Putamen (tissue), 1 donor: ENCODE measurements at places on chromosomes 1 and 21.

DNA sequence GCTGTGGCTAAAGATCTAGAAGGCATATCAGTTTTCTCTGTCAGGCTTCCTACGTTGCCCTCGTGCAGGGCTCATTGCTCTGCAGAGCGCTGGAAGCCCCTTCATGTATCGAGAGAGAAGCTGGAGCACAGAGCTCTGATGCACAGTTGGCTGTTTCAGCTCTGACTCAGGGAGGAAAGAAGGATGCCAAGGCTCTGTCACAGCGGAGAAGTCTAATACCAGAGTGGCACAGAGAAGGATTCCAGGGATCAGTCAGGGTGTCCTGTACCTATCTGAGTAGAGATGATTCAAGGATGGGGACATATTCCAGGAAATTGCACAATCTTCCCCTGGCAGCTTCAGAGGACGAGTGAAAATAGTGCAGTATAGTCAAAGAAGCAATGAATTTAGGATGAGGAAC lies 179.2 kb upstream of the FMN2 start:
- DNase-seq, result no peak

- DNase-seq, result no peak
These were observed 81.4 kb upstream of the SMYD2 start for GRCh38 chr1:214199585-214199984.

DNA sequence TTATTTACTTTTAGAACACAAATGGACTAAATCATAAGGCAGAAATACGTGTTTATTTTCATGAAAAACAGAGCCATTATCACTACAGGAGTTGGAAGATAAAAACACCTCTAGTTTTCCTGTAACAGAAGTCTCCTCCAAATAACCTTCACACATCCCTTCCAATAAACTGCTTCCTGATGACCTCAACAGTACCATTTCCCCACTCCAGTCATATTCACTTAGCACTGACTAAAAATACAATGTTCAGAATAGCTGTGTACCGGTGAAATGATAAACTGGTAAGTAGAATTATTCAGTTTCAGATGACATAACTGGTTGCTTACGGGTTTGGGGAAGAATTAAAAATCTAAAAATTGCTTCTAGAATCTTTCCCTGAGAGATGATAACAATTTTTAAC lies 137.9 kb downstream of the DENND1B start:
- no peak for DNase-seq

DNA sequence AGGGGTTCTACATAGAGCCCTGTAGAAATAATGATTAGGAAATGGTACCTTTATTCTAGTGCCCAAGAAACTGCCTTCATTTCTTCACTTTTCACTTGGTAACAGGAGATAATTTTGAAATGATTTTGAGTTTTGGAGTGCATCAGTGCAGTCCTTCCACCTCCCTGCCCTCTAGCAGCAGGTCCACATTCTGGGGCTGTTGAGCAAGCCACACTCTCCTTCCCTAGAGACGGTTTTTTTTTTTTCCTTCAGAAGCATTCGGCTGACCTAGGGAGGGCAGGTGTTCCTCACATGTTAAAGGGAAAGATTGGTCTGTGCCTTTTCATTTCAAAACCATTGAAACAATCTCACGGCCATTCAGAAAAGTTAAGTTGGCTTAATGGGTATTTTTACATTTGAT lies 39.8 kb downstream of the SLC37A1 start:
- no peak for DNase-seq

- no peak for DNase-seq
These were observed 12.3 kb downstream of the SLC9C2 start for GRCh38 chr1:173590557-173590956.

DNA sequence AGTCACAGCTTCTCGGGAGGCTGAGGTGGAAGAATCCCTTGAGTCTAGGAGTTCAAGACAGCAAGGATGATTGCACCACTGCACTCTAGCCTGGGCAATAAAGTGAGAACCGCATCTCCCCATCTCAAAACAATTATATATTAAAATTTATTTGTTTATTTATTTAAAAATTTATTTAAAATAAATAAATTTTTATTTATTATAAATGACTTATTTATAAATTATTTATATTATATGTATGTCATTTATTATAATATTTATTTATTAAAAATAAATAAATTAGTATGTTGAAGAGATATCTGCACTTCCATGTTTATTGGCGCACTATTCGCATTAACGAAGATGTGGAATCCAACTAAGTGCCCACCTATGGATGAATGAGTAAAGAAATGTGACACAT lies 683.2 kb upstream of the BRINP3 start:
- DNase-seq, result no peak

- DNase-seq, result no peak
These were observed 60.5 kb upstream of the FBXO28 start for GRCh38 chr1:224053456-224053855.

GRCh38 chr1:42877380-42877779 lies 31.0 kb downstream of the ZNF691 start:
- no peak for DNase-seq

DNA sequence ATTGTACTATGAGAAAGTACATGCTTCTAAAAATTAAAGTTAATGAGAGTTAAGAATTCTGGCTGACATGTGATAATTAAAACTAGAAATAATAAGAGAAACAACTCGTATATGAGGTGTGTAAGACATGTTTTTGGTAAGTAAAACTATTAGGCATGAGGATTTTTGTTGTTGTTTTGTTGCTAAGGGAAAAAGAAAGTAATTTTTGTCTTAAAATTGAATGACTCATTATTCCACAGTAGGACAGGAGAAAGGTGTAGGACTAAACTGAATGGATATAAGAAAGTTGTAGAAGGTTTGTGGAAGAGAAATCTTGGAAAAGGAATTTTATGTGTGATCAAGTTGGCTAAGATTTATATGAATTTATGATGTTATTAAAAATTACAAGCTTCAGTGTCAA lies 54.8 kb downstream of the TBX19 start:
- DNase-seq, result no peak

- no peak for DNase-seq
These were observed 103.1 kb upstream of the SLC2A1 start for GRCh38 chr1:43061757-43062156.

DNA sequence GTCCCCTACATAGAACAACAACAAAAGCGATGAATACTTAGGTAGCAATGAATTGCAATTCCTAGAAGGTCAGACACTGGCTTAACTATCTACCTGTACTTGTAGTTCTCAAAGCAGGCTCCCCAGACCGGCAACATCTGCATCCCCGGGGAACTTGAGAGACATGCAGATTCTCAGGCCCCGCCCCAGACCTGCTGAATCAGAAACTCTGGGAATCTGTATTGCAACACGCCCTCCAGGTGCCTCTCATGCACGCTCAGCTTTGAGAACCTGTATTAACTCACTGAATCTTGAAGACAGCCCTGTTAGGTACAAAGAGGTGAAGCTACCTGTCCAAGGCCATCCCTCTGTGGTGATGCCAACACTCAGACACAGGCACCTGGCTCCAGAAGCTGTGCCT lies 128.1 kb downstream of the KAZN start:
- DNase-seq, result no peak

DNA sequence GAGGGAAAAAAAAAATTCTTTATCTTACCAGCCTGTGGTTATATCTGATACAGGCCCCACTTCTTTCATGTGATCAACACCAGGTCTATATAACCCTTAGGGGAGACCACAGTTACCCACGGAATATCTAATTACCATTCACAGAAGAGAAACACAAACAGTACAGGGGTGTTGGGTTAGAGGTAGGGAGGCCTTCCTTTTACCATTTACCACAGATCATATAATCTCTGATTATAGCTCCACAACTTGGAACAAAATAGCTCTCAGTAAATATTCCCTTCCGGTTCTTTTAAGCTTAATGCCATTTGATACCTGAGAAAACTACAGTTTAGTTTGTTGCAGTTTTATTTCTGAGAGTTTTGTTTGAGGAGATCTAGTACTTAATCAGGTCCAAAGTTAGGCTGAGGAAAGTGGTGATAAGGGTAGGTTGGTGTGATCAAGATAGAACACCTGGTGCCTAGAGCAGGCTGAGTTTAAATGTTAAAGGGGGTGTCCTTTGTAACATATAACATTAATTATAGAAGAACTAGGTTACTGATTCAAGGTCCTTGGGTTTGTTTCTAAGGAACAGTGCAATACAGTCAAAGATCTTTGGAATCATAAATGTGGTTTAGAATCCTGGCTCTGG lies 14.1 kb downstream of the EPB41 start:
- no peak for DNase-seq

DNA sequence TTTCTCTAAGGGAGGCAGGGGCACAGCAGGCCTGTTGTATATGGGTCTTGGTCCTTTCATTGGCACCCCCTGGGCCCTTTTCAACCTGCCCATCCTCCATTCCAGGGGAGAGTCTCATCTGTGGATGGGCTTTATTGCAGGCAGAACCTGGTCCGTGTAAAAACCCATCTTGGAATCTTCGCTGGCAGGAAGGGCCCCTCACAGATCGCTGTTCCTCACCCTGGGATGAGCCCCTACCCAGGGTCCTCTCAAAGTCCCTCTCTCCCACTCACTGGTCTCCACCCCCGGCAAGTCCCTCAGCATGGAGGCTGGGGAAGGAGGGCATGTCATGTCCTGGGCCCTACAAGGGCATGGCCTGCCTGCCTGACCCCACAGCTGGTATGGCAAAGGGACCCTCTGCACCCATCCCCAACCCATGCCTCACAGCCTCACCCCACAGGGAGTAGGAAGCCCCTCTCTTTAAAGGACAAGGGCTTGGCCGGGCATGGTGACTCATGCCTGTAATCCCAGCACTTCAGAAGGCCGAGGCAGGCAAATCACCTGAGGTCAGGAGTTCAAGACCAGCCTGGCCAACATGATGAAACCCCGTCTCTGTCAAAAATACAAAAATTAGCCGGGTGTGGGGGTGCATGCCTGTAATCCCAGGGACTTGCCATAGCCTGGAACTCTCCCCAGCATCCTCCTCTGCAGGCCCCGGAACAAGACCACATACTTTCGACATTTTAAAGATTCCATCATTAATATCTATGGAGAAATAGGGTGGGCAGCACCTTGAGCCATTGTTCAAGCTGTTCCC lies 13.2 kb upstream of the CDA start:
- no peak for DNase-seq

GRCh38 chr21:44520326-44521300 lies 19.4 kb downstream of the KRTAP10-1 start:
- no peak for DNase-seq

DNA sequence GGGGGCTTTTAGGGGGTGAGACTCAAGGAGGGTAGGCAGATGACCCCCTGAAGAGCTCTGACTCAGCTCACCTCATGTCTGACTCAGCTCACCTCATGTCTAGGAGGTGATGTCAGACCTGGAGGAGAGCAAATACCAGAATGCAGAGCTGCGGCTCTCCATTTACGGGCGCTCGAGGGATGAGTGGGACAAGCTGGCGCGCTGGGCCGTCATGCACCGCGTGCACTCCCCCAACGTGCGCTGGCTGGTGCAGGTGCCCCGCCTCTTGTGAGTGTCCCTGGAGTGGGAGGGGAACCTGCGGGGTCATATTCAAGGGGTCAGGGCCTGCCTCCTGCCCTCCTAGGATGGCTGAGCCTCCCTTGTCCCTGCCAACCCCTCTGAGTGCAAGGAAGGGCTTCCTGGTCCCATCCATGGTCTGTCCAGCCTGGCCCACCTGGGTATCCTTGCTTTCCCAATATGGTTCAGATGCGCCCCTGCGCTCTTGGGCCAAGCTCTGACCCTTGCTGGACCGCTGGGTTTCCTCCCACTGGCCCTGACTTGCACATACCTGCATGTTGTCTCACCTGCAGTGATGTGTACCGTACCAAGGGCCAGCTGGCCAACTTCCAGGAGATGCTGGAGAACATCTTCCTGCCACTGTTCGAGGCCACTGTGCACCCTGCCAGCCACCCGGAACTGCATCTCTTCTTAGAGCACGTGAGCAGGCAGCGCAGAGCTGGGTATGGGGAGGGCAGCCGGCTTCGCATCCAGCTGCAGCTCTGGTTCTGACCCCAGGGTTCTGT lies 9.1 kb downstream of the AMPD2 start:
- no peak for DNase-seq

GRCh38 chr1:117051224-117052064 lies 8.7 kb upstream of the TTF2 start:
- no peak for DNase-seq

DNA sequence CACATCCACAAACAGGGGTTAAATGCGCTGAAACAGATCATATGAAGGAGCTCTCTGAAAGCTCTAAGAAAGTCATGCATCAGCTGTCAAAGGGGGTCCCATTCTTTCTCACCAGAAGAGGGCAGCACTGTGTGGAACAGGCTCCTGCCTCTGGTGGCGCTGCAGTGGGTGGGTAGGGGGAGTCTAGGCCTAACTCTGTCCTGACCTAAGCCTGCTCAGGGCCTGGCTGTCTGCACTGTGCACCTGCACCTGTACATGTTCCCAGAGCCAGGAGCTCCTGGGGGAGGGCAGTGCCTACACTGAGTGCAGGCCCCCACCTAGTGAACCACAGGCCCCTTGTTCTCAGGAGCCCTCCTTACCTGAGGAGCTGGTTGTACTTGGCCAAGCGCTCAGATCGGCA lies 16.0 kb downstream of the ENO1 start:
- no peak for DNase-seq

- DNase-seq, result no peak
These were observed 6.7 kb upstream of the ABCG1 start for GRCh38 chr21:42212266-42212665.

GRCh38 chr1:174659823-174660222 lies 212.1 kb downstream of the GPR52 start:
- no peak for DNase-seq
